ENCODE measurements at places on chromosomes 7 and 10. TPM values are rescaled to one million over a fixed set of nuclear protein-coding genes. Genes with fewer than 3 reads are reported as not detected.

Gene SLC26A5
- total RNA-seq = 0.33 TPM

Gene INMT
- total RNA-seq = 21.5 TPM

Gene ZNF479
- total RNA-seq = not detected

Gene AOAH
- 3.3 TPM for total RNA-seq

All from left lobe of liver (tissue), 2 donors.